ENCODE measurements at places on chromosomes 11 and 22.

DNA sequence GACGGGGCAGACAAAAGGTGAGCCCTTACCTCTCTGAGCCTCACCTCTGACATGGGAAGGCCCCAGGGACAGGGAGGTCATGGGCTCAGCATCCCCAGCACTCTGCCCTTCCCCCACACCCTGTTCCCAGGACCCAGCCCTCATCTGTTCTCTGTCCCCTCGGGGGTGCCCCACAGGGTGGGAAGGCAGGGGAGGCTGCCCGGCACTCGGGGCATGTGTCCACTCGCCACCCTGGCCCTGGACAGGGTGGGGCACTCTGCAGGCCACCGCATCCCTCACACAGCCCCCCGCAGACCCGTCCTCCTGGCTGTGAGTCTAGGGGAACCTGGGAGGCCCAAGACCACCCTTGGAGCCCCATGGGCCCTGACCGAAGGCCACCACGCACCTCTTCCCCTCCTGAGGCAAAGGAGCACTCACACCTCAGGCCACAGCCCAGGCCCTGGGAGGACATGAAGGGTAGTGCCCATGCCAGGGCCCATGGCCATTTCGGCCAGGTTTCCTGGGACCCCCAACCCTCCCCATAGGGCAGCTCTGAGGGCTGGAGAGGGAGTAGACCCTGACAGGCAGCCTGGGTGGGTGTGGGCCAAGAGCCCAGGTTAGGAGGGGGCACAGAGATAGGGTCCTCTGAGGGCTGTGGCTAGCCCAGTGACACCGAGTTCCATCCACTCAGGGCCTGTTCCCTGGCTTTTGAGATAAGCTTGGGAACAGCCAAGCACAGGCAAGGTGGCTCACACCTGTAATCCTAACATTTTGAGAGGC lies 193.1 kb downstream of the IGLL1 start:
- DNase-seq, result no peak

DNA sequence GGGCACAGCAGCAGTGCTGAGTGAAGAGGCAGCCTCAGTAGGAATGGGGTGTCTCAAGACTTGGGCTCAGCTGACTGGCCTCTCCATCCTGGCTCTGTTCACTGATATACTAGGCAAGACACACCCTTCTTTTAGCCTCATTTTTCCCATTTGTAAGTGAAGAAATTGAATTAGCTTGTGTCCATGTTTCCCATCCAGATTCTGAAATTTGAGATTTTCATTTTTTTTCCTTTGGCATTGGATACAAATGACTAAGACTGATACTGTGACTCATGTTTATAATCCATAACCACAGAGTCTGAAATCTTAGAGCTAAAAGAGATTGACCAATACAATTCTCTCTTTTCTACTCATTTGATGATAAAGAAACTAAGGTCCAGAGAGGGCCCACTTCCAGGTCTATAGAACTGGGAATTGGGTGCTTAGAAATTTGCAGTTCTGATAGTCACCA lies 110.9 kb downstream of the KCNC1 start:
- no peak for DNase-seq

- no peak for DNase-seq
Observed at GRCh38 chr11:134531327-134532130, 119.5 kb upstream of the B3GAT1 start.

DNA sequence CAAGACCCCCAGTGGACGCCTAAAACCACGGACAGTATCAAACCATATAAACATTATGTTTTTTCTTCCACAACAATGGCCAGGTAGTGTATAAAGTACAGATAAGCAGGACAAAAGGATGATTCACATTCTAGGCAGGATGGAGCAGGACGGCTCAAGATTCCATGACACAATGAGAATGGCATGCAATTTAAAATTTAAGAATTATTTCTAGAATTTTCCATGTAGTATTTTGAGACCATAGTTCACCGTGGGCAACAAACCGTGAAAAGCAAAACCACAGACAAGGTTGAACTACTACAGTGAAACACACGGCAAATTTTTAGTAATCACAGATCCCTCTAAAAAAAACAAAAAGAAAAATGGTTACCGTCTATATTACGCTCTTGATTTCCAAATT lies 7.5 kb downstream of the NARS2 start:
- DNase-seq, result no peak

DNA sequence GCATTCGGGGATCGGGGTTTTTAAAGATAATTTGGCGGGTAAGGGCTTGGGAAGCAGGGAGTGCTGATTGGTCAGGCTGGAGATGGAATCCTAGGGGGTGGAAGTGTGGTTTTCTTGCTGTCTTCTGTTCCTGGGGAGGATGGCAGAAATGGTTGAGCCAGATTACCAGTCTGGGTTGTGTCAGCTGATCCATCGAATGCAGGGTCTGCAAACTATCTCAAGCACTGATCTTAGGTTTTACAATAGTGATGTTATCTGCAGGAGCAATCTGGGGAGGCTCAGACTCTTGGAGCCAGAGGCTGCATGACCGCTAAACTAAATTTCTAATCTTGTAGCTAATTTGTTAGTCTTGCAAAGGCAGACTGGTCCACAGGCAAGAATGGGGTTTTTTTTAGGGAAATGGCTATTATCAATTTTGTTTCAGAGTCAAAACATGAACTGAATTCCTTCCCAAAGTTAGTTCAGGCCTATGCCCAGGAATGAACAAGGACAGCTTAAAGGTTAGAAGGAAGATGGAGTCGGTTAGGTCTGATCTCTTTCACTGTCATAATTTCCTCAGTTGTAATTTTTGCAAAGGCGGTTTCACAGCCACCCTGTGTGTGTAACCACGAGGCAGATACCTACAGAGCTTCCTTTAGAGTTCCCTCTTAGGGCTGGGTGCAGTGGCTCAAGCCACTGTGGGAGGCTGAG lies 10.2 kb downstream of the SCGB1A1 start:
- no peak for DNase-seq

DNA sequence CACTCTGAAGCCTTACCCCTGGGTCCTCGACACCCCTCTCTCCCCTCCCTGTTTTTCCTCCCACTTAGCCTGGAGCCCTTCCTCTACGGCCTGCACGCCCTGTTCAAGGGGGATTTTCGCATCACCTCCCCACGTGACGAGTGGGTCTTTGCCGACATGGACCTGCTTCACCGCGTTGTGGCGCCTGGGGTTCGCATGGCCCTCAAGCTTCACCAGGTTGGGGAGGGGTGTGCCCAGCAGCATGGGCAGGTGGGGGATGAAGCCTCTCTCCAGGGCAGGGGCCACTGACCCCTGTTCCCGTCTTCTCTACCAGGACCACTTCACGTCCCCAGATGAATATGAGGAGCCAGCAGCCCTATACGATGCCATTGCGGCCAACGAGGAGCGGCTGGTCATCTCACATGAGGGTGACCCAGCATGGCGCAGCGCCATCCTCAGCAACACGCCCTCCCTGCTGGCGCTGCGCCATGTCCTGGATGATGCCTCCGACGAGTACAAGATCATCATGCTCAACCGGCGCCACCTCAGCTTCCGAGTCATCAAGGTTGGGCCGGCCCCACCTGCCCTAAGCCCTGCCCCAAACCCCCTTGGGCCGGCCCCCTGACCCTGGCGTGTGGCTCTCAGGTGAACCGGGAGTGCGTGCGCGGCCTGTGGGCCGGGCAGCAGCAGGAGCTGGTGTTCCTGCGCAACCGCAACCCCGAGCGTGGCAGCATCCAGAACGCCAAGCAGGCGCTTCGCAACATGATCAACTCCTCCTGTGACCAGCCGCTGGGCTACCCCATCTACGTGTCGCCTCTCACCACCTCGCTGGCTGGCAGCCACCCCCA lies 2.8 kb upstream of the SIPA1 start:
- DNase-seq, result no peak

- no peak for DNase-seq
Observed at GRCh38 chr11:60899046-60899936, 7.1 kb downstream of the PRPF19 start.

DNA sequence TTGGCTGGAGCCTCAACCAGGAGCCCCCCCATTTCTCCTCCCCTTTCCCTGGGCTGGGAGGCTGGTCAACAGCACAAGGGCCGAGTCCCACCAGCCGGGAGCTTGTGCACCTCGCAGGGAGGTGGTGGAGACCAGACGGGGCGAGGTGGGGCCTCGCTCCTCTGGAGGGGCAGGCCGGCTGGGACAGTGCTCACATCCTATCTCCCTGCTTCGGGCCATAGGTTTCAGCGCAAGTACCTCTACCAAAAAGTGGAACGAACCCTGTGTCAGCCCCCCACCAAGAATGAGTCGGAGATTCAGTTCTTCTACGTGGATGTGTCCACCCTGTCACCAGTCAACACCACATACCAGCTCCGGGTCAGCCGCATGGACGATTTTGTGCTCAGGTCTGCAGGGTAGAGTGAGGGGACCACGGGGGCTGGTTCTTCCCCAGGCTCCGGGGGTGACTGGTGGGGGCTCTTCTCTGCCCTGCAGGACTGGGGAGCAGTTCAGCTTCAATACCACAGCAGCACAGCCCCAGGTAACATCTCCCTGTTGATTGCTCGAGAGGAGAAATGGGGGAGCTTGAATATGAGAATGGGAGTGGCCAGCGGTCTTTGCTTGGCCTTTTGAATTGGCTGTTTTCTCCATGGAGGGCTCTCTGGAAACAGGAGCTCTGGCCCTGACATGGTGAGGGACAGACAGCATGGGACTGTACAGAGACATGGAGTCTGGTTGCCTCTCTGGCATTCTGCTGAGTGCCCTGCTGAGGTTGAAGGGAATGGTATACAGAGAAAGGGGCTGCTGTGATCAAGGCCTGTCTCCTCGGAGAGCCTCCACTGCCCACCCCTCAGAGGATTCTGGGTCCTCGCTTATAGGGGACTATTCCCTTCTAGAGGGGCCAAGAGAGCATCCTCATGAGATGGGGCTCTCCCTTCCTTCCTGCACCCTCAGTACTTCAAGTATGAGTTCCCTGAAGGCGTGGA lies 3.3 kb downstream of the SIDT2 start:
- DNase-seq, result no peak

DNA sequence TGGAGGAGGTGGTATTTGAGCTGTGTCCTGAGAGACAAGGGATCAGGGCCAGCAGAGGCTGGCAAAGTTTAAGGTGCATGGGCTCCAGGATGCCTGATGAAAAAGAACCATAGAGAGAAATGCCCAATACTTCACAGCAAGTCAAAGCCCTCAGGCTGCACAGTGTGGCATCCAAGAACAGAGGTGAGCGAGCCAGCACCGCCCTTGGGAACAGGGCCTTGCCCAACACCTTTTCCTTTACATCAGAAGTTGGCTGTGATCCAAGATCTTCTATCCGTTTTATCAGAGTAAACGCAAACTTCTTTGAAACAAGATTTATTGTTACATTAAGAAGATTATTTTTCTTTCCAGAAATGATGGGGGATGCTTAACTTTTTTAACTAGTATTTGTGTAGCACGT lies 1.4 kb downstream of the B3GNT6 start:
- DNase-seq, result no peak

- DNase-seq, result no peak
Observed at GRCh38 chr11:83007477-83007876, 64.2 kb downstream of the RAB30 start.

GRCh38 chr11:65791719-65792213 lies 4.9 kb downstream of the OVOL1 start:
- DNase-seq, result peak; percentile 15

DNA sequence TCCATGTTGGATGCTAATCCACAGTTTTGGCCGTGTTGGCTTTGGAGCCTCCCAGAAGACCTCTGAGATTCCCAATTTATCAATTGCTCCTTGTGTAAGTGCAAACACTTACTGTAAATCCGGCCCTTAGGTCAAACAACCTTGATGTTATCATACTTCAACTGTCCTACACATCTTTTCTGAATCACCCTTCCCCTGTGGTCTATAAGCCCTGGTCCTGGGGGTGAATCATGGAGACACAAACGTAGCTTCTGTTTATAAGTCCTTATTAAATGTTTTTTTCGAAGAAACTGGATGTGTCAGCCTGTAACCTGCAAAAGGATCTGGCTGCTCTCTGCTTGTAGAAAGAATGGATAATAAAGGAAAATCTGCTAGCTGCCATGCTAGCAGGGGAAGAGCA lies 1.7 kb upstream of the IL10RA start:
- DNase-seq, result no peak

GRCh38 chr22:21712751-21713427 lies 22.7 kb downstream of the YPEL1 start:
- peak; percentile 41 for DNase-seq

GRCh38 chr11:32374261-32374711 lies 61.1 kb downstream of the WT1 start:
- no peak for DNase-seq

GRCh38 chr11:125457814-125458343 lies 38.2 kb downstream of the FEZ1 start:
- no peak for DNase-seq

DNA sequence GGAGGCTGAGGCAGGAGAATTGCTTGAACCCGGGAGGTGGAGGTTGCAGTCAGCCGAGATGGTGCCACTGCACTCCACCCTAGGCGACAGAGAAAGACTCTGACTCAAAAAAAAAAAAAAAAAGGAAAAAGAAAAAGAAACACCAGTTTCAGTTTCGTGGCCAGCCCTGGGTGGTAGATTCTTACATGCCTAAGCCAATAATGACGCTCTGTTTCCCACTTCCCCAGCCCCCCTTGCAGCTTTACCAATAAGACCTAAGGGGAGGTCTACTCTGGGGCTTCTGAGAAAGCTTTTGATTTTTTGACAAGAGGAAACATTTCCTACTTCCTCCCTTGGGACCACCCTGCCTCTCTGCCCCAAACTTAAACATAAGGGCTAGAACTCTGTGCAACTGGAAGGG lies 30.0 kb upstream of the PTPRJ start:
- DNase-seq, result peak; percentile 36

DNA sequence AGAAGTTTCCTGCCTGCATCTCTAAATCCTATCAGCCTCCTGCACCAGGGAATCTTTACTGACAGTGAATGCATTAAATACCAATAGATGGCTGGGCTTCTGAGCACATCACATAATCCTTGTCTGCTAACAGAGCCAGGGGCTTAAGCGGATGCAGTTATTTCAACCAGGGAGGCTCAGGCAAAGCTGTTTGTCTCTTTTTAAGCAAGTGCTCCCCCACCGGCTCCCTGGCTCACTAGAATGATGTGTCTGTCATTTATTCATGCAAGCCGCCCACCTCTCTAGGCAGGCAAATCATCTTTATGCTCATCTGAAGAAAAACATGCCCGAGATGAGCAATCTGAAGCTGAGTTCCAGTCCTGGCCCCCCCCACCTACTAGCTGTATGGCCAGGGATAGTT lies 182.3 kb downstream of the TENM4 start:
- DNase-seq, result no peak

GRCh38 chr22:21055880-21056319 lies 10.2 kb downstream of the LRRC74B start:
- no peak for DNase-seq

DNA sequence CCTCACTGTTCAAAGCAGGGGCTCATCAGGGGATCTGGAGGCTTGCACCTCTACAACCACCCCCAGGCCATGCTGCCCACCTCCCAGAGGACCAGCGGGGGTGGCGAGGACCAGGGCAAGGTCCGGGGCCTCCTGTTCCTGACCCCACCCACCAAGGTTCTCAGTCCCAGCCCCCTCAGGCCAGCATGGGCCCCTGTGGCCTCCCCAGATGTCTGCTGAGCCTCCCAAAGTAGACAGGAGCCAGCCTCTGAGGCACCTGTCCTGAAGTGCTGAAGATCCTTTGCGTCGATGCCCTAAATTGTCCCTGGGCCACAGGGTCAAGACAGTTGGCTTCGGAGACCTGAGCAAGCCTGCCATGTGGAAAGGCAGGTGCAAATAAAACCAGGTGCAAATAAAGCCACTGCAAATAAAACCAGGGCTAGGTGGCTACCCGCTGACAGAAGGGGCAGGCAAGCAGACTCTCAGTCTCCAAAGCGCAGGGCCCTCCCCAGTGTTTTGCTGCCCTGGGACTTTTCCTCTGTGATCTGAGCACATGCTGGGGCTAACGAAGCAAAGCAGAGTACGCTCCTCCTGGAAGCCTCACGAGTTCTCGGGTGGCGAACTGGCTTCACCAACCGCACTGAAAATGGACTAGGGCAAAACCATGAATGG lies 22.4 kb upstream of the ARFGAP3 start:
- no peak for DNase-seq

Measured in activated T-cell treated with anti-CD3 and anti-CD28 coated beads for 1 hour (primary cell).